ENCODE measurements at places on chromosomes 12 and 14. TPM values are rescaled to one million over a fixed set of nuclear protein-coding genes. Genes with fewer than 3 reads are reported as not detected.

Gene KCNH3
- 1.1 TPM for polyA plus RNA-seq

Gene RNU6-8
- polyA plus RNA-seq: not detected

Gene GCN1
- polyA plus RNA-seq: 19.3 TPM

Gene RIMKLB
- 43.2 TPM for polyA plus RNA-seq

Gene CLBA1
- polyA plus RNA-seq: 12.3 TPM

All from lung (tissue), 17 donors.